ENCODE measurements at places on chromosomes 1 and 21.

GRCh38 chr1:205933671-205934618, 9.3 kb downstream of the SLC26A9 start:
- no peak for DNase-seq

GRCh38 chr1:85240174-85240601, 19.3 kb downstream of the C1orf52 start:
- DNase-seq: peak; percentile 34

DNA sequence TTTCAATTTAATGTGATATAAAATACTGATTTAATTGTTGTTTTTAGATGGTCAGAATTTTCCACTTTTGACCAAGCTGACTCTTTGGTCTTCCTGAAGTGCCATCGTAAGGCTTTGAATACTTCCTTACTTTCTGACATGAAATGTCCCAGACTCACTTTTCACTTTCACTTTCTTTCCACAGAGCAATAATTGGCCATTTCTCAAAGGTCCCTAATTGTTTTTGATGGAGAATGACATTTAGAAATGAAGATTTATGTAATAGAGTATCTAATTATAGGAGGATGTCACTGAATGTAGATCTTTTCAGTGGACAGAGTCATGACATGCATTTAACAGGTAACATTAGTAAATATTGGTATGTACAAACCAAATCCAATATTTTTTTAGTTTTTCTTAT, 1141.6 kb downstream of the KCNT2 start:
- no peak for DNase-seq

- DNase-seq: no peak
Measured at GRCh38 chr1:77672374-77672773, 10.1 kb downstream of the ZZZ3 start.

GRCh38 chr1:180633057-180634056, 1.5 kb downstream of the XPR1 start:
- no peak for DNase-seq

GRCh38 chr21:26946744-26947446, 20.0 kb downstream of the ADAMTS5 start:
- DNase-seq: no peak

- no peak for DNase-seq
Measured at GRCh38 chr1:26300578-26301275, 5.7 kb downstream of the UBXN11 start.

DNA sequence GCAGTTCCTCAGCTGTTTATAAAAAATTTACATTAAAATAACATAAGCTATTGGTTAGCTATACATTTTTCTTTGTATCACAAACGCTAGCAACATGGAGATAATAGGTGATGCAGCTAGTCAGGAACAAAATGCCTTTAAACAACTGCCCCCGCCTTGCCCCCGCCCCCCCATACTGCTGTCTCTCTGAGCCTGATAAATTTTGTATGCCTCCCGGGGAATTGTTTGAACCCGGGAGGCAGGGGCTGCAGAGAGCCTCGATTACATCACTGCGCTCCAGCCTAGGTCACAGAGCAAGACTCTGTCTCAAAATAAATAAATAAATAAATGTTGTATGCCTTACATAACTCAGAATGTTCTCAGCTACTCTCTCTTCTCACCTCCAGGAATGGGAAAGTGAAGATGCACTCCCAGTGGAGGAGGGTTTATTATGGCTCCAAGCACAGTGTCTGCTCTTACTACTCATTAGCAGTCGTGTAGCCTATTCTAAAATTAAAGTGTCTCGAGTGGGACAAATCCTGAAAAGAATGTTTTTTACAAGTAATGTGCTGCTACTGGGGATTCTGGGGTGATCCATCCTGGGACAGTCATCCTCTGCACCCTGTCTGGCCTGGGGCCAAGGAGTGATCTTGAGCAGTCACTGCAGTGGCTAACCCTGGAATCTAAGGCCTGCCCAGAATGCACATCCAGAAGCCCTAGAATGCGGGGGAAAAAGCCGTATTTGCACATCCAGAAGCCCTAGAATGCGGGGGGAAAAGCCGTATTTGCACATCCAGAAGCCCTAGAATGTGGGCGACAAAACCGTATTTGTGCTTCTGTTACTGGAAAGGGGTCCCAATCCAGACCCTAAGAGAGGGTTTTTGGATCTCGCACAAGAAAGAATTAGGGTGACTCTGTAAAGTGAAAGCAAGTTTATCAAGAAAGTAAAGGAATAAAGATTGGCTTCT, 39.4 kb upstream of the ZNF496 start:
- DNase-seq: no peak

GRCh38 chr1:68346188-68346808, 103.5 kb downstream of the RPE65 start:
- no peak for DNase-seq

DNA sequence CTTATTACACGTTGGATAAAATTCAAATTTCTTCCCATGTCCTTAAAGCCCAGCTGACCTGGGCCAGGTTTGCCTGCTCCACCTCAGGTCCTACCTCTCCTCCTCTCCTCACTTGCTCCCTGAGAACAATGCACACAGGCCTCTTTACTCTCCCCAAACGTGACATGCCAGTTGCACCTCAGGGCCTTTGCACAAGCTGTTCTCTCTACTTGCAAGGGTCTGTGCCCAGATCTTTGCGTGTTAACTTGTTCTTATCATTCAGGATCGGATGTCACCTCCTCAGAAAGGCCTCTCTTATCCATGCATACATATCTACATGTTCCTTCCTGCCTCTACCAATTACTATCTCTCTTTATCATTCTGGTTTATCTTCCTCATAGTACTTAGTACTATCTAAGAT, 14.7 kb upstream of the LEFTY1 start:
- no peak for DNase-seq

DNA sequence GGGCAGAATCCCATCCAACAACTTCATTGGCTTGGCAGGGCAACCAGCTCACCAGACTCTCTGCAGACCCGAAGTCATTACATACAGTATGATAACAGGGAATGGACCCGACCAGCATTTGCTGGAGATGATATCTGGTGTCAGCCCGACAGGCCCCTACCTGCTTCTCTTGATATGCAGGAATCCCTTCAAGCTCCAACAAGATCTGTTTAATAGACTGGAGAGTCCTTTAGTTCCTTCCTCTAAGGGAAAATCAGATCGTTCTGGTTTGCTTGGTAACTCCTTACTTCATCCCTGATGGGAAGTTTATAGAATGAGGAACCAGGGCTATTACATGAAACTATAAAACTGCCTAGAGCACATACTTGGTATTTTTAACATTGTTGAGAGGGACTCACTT, 61.2 kb downstream of the EDARADD start:
- DNase-seq: no peak

DNA sequence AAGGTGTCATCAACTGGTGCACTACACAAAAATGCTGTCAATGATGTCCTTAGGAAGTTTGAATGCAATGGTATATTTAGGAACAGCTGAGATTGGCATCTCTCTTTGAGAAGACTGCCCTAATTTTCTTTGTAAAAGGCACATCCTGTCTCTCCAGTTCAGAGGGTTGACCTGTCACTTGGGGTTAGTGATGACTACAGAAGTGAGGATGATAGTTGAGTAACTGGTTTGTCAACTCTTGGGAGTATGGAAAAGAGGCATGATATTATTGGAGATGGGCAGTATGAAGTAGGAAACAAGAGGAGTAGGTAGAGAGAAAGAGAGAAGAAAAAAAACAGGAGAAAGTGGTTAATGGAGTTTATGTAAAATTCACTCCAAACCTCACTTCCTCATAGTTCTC, 40.4 kb upstream of the PIGC start:
- no peak for DNase-seq

GRCh38 chr1:208437401-208437800, 193.2 kb upstream of the PLXNA2 start:
- DNase-seq: peak; percentile 14

- DNase-seq: no peak
Measured at GRCh38 chr1:173301507-173301906, 94.4 kb upstream of the TNFSF4 start.

DNA sequence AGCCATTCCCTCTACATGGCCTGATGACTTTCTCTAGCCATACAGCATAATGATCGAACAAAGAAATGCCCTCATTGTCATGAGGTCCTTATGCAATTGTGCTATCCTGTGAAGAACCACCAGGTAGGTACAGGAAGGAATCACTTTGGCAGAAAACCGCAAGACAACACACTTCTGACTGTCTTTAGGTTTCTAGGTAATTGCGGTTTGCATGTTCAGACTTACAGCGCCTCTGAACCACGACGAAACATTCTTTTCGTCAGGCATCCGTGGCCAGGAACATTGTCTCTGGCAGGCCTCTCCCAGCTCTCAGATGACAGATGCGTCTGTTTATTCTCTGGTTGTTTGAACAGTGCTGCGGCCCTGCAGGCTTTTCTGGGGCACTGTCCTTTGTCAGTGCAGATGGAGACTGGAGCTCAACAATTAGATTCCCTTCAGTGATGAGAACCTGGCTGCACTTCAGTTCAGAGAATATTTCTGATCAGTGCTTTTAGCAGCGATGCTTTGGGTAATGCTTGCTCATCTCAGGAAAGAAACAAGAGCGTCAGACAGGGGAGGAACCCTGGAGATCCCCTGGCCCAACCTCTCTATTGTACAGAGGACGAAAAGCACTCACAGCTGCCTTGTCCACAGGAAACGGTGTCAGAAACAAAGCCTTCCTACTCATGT, 63.4 kb downstream of the B3GALT5 start:
- DNase-seq: no peak

- DNase-seq: no peak
Measured at GRCh38 chr1:175763797-175764196, 20.4 kb upstream of the TNR start.

- peak; percentile 40 for DNase-seq
Measured at GRCh38 chr1:31183927-31184554, 55.6 kb downstream of the NKAIN1 start.

- no peak for DNase-seq
Measured at GRCh38 chr1:65650682-65651081, 142.0 kb upstream of the PDE4B start.

DNA sequence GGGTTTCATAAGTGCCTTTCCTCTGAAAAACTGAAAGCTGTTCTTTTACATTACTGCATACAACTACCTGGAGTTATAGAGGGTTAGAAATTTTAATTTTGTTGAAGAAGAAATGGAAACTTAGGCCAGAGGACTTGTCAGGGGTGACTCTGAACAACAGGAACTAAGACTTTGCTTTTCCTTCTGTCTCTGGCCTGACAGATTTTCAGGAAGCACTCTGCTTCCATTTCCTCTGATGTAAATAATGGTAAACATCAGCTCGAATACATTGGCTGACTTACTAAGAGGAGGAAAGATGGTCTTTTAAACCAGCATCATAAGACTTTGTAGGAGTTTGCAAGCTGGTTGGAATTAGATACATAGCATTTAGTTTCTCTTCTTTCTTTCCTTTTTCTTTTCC, 27.1 kb upstream of the PLEKHM2 start:
- DNase-seq: no peak

- no peak for DNase-seq
Measured at GRCh38 chr1:201730611-201731010, 98.3 kb upstream of the IPO9 start.

DNA sequence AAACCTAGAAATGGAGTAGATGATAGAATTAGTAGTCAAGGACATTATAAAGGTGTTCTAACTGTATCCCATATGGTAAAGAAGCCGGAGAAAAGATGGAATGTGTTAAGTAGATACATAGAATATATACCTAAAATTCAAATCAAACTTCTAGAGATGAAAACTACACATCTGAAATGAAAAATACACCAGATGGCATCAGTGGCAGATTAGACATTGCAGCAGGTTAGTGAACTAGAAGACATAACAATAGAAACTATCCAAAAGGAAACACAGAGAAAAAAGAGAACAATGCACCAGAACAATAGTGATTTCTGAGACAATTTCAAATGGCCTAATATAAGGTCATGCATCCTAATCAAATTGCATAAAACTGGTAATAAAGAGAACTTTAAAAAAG, 26.9 kb downstream of the ZBTB21 start:
- no peak for DNase-seq

DNA sequence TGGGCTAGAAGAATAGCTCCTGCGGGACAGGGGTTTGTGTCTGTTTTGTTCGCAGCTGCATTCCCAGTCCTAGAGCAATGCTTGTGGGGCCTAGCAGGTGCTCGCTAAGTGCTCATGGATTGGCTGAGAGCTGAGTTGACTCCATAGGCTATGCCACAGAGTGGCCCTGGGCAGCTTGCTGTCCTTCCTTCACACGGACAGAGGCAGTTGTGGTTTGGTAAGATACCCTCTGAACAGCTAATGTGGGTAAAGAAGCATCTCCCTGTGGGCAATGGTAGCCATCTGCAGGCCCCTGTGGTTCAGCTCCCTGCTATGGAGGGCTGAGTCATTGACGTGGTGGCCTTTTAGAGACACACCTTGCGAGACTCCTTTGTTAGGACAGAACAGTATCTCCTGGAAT, 23.5 kb upstream of the LBR start:
- no peak for DNase-seq

- no peak for DNase-seq
Measured at GRCh38 chr1:204434116-204434755, 22.6 kb upstream of the PPP1R15B start.

DNA sequence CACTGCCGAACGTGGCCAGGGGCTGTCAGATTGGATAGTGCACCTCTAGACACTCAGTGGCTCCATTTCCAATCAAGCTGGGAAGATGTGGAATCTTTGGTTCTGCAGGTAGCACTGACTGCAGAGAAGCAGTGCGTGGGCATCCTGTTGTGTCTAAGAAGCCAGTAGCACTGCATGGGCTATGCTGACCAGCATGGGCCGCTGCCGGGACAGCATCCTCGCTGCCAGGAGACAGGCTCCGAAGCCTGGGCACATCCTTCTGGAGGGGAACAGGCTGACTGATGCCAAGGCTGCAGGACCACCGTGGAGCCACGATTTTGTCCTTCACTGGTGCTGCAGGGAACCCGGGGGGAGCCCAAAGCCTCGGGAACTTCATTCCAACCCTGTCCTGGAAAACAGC, 649.4 kb downstream of the NPHP4 start:
- DNase-seq: no peak

DNA sequence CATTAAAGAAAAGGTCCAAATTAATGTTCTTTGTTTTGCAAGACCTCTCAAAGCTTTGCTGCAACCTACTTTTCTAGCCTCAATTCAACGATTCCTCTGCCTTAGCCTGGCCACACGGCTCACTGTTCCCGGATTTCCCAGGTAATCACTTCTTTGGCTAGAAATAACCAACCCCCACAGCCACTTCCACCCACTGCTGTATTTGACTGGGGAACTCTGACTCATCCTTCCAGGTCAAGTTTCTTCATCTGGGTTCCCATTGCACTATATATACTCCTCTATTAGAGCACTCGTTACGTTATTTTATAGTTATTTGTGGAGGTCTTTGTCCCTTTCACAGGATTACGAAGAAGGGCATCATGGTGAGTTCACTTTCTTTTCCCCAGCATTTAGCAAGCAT, 185.9 kb downstream of the CACNA1E start:
- no peak for DNase-seq

GRCh38 chr1:209010475-209011230, 572.9 kb upstream of the CAMK1G start:
- DNase-seq: no peak

All from activated CD4-positive, alpha-beta memory T cell treated with anti-CD3 and anti-CD28 coated beads for 36 hours (primary cell).